Right renal pelvis (tissue), 4 donors: ENCODE measurements at places on chromosomes 12 and 14. TPM values are rescaled to one million over a fixed set of nuclear protein-coding genes. Genes with fewer than 3 reads are reported as not detected.

DNA sequence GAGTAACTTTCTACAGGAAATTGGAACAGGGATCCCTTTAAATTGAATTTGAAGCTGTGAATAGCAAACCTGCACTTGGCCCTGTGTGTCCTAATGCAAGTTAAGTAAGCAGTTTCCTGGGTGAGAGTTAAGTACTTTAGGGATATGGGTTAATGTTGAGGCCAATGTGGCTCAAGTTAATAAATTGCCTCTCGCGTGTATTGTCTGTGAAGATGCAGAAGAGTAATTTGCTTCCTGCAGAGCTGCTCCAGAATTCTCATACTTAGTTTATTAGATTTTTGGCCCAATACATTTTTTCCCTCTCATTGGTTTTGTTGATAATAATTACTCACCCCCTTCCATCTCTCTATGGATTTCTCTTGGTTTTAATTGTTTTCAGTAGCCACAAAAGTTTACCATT lies 86.5 kb downstream of the SLC25A47 start:
- no peak for DNase-seq

DNA sequence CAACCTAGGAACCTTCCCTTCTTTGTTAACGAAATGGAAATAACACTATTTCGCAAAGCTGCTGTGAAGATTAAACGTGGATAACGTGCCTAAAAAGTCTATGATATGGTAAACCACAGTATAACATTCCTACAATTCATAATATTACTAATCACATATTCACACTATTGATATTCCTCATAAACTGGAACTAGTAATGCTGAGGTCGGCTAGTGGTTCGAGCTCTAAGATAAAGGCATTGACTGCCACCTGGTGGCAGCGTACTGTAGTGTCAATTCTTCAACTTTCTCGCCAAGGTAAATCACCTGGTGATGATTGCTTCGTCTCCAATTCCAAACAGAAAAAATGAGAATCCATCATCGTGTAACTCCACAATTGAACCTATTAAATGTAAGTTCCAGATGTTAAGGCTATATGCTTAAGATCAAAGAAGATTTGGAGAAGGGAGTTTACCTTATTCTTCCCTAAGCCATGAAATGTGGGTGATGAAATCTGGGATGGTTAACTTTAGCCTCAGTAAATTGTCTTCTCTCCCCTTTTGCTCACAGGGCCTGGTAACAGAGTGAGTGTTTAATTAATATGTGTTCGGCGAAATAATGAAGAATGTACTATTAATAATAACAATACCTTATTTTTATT lies 197.5 kb upstream of the TMEM132C start:
- peak; percentile 7 for DNase-seq

GRCh38 chr14:89630101-89630829 lies 213.2 kb upstream of the FOXN3 start:
- no peak for DNase-seq

- DNase-seq = no peak
These were observed 171.6 kb upstream of the PTPRQ start for GRCh38 chr12:80272387-80272915.

GRCh38 chr12:123119808-123120207 lies 31.1 kb downstream of the PITPNM2 start:
- DNase-seq = no peak

Gene CLEC2B
- 4.3 TPM for polyA plus RNA-seq

GRCh38 chr12:93179792-93180191 lies 197.9 kb upstream of the NUDT4 start:
- no peak for DNase-seq

Gene PARPBP
- 12.4 TPM for polyA plus RNA-seq

Gene SLC24A4
- polyA plus RNA-seq = 0.16 TPM

Gene ISM2
- 1.2 TPM for polyA plus RNA-seq

GRCh38 chr12:34107781-34108404 lies 85.6 kb downstream of the ALG10 start:
- DNase-seq = no peak

Gene HCAR2
- 0.86 TPM for polyA plus RNA-seq

DNA sequence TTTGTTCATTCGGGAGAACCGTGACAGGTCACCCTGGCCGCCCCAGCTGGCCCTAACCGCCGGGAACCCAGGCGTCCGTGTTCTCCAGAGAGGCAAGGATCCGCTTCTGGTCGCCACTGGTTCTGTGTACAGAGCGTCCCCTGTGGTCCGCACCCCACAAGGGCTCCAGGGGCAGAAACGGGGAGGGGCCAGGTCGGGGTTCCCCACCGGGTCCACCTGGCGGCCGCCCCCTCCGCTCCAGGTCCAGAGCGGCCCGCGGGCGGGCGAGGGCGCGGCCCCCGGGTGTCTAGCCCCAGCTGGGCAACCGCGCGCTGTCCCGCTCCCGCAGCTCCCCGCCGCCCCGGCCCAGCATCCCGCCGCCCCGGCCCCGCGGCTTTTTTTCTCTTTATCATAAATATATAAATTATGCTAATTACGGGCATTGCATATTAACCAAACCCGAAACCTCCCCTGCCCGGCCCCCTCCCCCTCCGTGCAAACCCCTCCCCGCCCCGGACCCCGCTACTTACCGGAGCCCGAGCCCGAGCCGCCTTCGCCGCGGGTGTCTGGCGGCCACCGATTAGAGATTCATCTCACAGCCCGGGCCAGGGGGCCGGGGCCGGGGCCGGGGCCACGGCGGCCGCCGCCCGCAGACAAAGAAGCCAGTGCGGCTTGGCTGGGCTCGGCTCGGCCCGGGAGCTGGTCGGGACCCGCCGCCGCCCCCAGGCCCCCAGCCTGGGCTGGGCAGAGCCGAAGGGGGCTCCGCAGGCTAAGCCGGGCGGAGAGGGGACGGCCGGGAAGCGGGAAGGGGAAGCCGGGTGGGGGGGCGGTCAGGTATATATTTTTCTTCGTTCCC lies 512 bp downstream of the POU6F1 start:
- peak; percentile 28 for DNase-seq
